Activated gamma-delta T cell treated with Interleukin-2 at 50 U/mL for 16 hours (primary cell): ENCODE measurements at places on chromosomes 7 and 10.
A peak's percentile ranks its signal among the peaks of the same experiment; 100 is the strongest.

DNA sequence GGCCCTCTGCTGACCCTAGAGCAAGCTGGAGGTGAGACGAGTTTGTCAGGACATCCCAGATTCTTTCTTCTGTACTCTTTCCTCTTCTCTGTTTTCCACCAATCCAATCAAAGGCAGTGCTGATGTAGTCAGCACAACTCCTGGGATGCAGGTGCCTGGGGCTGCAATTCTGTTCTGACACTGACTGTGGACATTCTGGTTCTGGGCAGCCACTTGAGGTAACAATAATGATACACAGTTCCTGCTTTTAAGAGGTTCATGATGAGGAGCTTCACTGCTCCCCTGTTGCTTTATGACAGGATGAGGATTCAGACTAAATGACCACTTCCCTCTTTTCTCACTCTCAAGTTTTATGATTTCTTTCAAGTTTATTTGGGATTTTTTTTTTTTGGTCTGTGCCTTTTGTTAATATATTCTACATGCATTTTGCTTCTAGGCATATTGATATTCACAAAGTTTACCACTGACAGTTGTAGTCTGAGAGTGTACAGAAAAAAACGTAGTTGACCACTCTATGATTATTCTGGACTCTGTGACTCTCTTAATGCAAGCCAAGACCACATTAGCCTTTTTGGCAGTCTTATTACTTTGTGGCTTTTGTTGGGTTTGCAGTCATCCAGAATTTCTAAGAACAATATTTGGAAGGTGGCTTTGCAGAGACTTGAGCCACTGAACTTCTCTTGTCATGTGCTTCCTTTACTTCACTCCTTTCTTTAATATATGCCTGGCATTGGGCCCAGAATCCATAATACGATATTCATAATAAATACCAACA, 247.6 kb downstream of the AUTS2 start:
- DNase-seq, result no peak

DNA sequence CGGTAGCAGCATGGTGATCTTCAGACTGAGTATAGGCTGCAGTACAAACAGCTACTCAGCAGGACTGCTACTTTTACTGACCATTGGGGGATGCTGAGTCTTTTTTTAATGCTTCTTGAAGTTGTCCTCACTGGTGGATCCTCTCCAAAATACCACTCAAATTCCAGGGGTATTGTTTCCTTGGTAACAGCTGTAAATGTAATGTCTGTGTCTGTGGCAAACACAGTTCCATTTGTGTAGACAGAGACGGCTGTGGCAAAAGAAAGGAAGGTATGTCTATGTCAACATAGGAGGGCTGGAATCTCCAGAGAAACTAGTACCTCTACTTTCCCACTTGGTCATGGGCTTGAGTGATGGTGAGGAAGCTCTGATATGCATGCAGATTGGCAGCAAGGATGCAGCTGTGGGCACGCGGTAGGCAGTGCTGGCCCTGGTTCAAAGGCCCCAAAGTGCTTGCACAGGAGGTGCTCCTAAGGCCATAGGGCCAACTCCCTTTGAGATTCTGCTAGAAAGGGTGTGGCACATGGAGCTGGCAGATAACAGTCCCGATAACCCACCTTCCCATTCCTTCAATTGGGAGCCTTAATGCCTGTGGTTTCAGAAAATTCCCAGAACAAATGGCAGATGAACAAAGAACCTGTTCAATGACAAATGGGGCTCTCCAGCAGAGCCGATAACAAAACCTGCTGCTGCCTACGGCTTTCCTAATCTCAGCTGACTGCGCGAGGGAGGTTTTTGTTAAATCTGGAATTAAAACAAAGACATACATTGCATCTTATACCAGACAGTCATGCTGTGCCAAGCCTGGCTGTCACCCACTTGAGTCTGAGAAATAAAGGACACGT, 43.0 kb downstream of the PKD1L1 start:
- DNase-seq, result no peak

DNA sequence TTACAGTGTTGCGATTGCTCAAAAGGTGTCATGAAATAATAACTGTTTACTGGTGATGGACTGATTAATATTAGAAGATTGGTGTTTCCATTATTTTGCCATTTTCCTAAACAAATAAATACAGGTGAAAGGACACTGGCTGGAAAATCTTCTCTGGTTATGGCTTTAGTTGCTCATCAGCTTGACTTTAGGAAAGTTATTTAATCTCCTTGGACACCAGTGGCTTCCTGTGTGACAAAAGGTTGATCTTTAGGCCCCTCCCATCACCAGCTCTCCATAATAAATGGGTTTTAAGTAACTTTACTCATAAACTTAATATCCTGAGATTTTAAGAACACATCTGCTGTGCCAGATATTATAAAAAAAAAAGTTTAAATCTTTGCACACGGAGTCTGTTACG, 737 bp downstream of the CABCOCO1 start:
- no peak for DNase-seq

DNA sequence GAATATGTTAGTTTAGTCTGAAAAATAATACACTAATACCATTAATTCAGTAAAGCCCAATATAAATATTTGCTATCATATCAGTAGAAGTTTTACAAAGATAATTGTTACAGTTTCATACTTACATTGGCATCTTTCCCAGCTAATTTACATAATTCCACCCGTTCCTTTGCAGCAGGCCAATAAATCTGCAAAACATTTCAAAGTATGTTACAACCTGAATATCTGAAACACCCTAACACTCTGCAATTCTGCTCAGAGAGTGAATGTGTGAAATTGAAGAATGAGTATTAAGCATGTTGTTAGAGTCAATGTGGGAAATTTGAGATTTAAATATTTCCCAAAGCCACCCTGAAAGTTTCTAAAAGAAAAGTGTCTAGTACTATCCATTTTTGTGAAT, 105.5 kb downstream of the SEMA3D start:
- DNase-seq, result no peak

GRCh38 chr10:71127773-71128172, 84.6 kb upstream of the UNC5B start:
- no peak for DNase-seq

- DNase-seq, result no peak
Observed at GRCh38 chr10:127974911-127975310, 68.0 kb downstream of the PTPRE start.

DNA sequence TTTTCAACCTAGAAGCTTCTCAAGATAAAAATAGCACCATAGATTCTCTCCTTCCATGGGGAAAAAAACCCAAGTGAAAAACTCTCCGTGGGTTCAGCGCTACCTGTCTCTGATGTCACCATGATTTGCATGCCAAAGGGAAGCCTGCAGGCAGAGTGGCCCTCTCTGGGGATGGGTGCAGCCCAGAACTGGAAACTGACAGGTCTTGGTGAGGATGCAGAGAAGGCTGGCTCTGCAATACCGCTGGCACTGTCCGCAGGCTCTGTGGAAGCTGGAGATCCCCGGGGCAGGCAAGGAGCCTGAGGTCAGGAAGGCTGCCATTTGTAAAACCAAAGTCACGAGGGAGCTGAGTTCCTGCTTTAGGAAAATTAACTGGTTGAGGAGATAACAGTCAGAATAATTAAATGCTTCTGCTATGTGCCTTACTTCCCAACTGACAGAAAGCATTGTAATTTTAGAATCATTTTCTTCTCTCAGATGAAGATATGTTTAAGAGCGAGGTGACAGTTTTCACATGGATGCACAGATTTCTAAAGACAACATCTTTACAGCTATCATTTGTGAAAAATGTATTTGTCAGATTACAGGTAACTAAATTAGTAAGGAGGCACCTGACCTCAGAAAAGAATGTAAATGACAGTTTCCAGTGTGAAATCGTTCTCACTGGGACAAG, 731.5 kb upstream of the FZD8 start:
- no peak for DNase-seq

DNA sequence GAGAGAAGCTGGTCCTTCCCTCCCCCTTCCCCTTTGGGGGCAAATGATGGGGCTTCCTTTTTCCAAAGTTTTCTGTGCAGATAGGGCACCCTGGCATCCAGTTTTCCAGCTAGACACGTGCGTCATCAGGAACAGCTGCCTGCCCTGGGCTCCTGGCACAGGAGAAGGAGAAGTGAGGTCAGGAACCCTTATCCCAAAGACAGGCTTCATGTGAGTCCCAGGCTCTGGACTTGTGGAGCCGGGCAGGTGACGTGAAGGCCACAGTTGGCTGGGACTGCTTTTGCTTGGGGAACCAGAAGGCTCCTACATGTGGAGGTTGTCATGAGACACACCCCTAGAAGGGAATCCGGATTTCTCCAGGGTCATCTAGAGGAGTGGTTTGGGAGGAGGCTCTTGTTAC, 66.5 kb downstream of the RBM20 start:
- no peak for DNase-seq

GRCh38 chr10:53387562-53387961, 615.0 kb upstream of the MBL2 start:
- DNase-seq, result no peak

GRCh38 chr7:102991540-102992214, 78.9 kb downstream of the LRRC17 start:
- DNase-seq, result no peak

- DNase-seq, result no peak
Observed at GRCh38 chr10:1160561-1161314, 104.6 kb downstream of the WDR37 start.

DNA sequence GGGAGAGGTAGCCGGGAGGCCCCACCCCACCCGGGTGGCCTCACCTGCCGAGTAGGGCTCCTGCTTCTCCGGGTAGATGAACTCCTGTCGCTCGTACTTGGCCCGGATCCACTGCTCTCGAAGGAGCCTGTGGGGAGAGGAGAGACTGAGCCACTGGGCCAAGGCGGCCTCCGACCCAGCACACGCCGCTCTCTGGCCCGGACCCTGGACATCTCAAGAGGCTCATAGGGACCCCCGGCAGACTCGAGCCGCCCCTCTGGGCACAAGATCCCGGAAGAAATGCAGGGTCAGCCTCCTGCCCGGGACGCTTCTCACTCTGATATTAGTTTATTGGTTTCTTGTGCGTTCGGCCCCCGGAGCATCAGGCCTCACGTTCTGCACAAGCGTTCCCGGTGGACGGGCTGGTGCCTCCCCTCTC, 34.5 kb downstream of the ADAP1 start:
- DNase-seq, result peak; percentile 3

DNA sequence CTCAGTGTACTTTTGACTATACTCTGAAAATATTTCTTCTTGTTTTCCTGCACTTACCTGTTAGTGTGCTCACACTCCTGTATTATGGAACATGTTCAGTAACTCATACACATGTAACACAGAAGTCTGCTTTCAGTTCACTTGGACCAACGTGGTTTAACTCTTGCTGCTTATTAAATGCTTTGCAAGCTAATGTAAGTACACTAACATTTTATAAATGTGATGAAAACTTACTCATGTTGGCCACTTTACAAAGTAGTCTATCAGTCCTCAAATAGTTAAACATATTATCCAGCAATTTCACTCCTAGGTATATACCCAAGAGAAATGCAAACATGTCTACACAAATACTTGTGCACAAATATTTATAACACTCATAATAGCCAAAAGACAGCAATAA, 98.4 kb downstream of the UBE2H start:
- DNase-seq, result no peak

DNA sequence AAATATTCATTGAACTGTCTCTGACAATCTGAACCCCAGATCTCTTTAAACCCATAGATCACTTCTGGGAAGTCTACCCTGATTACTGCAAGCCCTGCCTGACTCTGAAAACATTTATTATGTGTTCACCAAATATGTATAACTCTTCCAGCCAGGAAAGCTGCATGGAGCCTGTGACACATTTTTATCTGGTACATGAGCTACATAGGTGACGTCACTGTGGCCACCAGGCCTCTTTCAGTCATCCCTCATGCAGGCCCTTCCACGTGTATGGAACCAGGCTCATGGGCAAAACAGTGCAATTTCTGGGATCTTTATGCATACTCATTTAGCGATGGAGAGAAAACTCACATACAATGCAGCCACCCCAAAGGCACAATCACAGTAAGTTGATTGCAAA, 133.9 kb upstream of the NUPR2 start:
- no peak for DNase-seq

- peak; percentile 86 for DNase-seq
Observed at GRCh38 chr10:101060951-101061623, 702 bp upstream of the KAZALD1 start.

DNA sequence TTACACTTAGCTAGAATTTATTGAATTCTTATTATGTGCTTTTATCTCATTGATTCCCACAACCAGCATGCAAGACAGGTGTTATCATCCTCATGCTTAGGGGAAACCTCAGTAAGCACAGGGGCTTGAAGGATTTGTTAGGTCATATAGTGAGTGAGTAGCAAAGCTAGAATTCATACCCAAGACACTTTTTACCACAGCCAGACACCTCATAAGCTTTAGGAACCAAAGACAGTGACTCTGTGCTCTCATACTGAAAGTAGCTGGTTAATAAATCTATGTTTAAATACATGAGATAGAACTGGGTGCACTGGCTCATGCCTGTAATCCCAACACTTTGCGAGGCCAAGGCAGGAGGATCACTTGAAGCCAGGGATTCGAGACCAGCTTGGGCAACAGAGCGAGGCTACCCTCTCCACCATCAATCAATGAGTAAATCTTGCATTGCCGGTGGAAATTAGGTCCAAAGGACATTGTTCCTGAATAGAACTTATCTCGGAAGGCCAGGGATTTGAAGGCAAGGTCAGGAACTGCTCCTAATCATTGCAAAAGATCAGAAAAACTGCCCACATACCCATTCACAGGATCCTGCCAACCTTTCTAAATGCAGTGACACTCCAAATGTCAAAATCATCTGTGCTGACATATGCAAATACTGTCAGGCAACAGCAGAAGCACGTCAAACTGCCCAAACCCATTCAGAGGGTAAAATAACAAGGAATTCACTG, 523.5 kb downstream of the PARD3 start:
- DNase-seq, result no peak

GRCh38 chr7:133709036-133709880, 417.9 kb upstream of the LRGUK start:
- no peak for DNase-seq

- DNase-seq, result no peak
Observed at GRCh38 chr7:151426904-151427704, 12.8 kb downstream of the CRYGN start.

GRCh38 chr7:138903859-138904435, 77.2 kb downstream of the KIAA1549 start:
- DNase-seq, result no peak
